Foreskin fibroblast (primary cell): ENCODE measurements at places on chromosomes 1 and 21.

GRCh38 chr21:29196670-29197191 lies 66.3 kb downstream of the MAP3K7CL start:
- no peak for DNase-seq

DNA sequence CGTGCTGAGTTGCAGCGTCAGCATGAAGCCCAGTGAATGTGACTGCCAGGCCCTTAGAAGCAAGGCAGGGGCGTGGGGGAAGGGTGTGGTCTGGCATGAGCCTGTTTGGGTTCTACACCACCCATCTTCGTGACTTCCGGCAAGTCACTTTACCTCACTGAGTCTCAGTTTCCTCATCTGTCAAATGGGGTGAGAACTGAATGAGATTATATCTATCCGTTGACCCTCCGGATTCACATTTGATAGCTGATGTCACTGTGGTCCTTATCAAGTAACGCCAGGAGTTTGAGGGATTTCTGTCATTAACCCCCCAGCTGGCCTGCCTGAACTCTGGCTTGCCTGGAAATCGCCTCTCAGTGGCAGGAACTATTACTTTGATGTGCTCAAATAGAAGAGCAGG lies 15.6 kb downstream of the MRPL37 start:
- DNase-seq: no peak

- no peak for DNase-seq
Measured at GRCh38 chr1:9591669-9592509, 3.2 kb downstream of the TMEM201 start.

- no peak for DNase-seq
Measured at GRCh38 chr1:39952359-39953110, 2.4 kb upstream of the MFSD2A start.

- DNase-seq: no peak
Measured at GRCh38 chr1:108750476-108751181, 4.2 kb downstream of the STXBP3 start.

GRCh38 chr1:200409203-200409760 lies 554 bp downstream of the ZNF281 start:
- no peak for DNase-seq

GRCh38 chr1:119767486-119767885 lies 1.2 kb downstream of the HMGCS2 start:
- no peak for DNase-seq

- DNase-seq: no peak
Measured at GRCh38 chr1:2978691-2979190, 42.5 kb upstream of the ACTRT2 start.

DNA sequence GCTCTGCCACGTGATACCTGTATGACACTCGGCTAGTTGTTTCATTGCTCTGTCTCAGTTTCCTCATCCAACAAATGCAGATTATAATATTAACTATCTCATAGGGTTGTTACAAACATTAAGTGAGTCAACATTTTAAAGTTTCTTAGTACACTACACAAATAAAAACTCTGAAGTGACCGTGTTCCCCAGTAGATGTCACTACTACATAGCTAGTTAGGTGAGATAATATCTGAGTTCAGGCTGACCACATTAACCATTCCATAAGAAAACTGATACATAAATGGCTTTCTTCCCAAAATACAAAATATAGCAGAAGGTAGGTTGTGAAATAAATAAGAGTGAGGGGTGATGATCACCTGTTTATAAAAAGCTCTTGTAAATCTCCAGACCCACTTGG lies 214.1 kb downstream of the NUF2 start:
- peak; percentile 35 for DNase-seq

GRCh38 chr1:235673981-235674380 lies 24.4 kb upstream of the GNG4 start:
- no peak for DNase-seq

GRCh38 chr1:230702934-230703678 lies 10.8 kb downstream of the AGT start:
- no peak for DNase-seq

DNA sequence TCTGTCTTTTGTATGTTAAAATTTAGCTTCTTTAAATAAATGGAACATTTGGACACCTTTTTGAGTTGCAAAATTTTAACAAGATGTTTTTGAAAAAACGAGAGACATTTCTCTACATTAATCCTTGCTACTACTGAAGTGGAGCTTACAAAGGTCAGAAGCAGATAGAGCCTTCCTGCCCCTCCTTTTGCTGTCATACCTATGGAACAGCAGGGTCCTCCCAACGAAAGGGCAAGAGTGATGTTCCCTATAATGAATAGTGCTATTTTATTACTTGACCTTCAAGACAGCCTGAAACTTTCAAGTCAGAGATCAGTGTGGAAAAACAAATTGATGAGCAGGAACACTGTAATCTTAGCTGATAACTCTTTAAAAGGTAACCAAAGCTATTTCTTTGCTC lies 1538.9 kb downstream of the PLA2G4A start:
- DNase-seq: no peak
